ENCODE measurements at places on chromosomes 7 and 10. TPM values are rescaled to one million over a fixed set of nuclear protein-coding genes. Genes with fewer than 3 reads are reported as not detected.

- no peak overlapping the region for H3K4me3 ChIP-seq
- no peaks in the 10 kb centered on the region for H3K36me3 ChIP-seq
- no peaks in the 10 kb centered on the region for H3K4me1 ChIP-seq
- no peak for DNase-seq
- no peak overlapping the region for H3K27ac ChIP-seq
- peaks cover 12% of the 10 kb centered on the region for H3K27me3 ChIP-seq
Measured at GRCh38 chr7:29459589-29459988, 104.0 kb upstream of the PRR15 start.

GRCh38 chr7:22348379-22348778, 8.6 kb downstream of the RAPGEF5 start:
- no peaks in the 10 kb centered on the region for H3K36me3 ChIP-seq
- H3K4me3 ChIP-seq = no peak overlapping the region
- H3K4me1 ChIP-seq = peaks cover 15% of the 10 kb centered on the region
- H3K27me3 ChIP-seq = no peaks in the 10 kb centered on the region

DNA sequence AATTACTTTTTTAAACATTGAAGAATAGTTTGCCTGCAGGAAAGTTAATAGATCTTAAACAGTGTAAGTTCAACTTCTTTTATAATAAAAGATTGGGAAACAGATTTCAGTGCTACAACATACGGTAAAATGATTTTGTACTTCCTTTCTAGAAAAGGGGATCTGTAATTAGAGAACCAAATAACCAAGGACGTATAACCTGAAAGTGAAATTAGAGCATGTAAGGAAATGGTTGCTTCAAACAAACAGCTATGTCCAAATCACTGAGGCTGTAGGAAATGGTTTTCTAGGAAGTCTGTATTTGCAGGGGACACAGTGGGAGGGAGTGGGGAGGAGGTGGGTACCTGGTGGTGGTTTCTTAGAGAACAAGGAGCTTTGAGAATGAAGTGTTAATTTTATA, 57.9 kb upstream of the EXOC6 start:
- no peak for DNase-seq
- no peak overlapping the region for H3K4me3 ChIP-seq
- H3K27me3 ChIP-seq = peaks cover 39% of the 10 kb centered on the region
- no peaks in the 10 kb centered on the region for H3K4me1 ChIP-seq
- H3K27ac ChIP-seq = no peak overlapping the region

CLIP2 gene
- total RNA-seq = 70.9 TPM

CALML5 gene
- total RNA-seq = not detected

CYP2C19 gene
- not detected for total RNA-seq

PCBD1 gene
- 21.8 TPM for total RNA-seq

PLPP4 gene
- 8.0 TPM for total RNA-seq

Data from osteoblast (primary cell).